ENCODE measurements at places on chromosomes 16 and 17.

DNA sequence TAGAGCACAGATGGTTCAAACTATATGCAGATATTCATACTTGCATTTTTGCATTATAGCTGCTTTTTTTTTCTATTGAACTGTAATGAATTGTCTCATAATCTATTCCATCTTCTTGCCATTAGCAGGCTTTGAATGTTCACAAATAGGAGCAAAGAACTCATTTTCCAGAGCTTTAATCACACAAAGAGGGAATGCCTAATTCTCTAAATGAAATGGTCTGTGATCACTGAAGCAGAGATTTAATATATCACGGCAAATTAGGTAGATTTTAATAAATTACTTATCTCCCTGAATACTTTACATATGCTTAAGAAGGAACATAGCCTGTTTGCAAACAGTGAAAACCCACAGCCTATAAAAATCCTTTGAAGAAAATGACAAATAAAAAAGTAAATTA is 97.6 kb upstream of the AKTIP start:
- no peak for DNase-seq

GRCh38 chr17:67151717-67152116 is 93.3 kb downstream of the HELZ start:
- no peak for DNase-seq

GRCh38 chr16:50390371-50390771 is 21.6 kb upstream of the BRD7 start:
- no peak for DNase-seq

DNA sequence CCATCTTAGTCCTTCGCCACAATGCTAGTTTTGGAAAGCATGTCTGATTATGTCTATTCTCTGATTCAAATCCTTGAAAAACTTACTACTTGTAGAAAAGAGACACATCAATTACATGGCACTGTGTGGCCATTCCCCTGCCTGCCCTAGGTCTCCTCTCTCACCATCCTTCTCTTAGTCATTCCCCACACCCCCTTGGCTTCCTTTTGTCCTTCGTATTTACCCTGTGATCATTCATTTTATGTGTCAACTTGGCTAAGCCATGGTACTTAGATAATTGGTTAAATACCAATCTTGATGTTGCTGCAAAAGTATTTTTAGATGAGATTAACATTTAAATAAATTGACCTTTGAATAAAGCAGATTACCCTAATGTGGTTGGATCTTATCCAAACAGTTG is 122.9 kb upstream of the CDH11 start:
- DNase-seq, result no peak

GRCh38 chr17:55617441-55617840 is 105.2 kb downstream of the TMEM100 start:
- no peak for DNase-seq

GRCh38 chr17:78739331-78739931 is 42.6 kb downstream of the CYTH1 start:
- no peak for DNase-seq

GRCh38 chr16:81565321-81566028 is 120.9 kb downstream of the CMIP start:
- DNase-seq, result no peak

- no peak for DNase-seq
Measured at GRCh38 chr17:40329839-40330794, 21.1 kb downstream of the RARA start.

- DNase-seq, result no peak
Measured at GRCh38 chr16:53433930-53434376, 318 bp upstream of the RBL2 start.

DNA sequence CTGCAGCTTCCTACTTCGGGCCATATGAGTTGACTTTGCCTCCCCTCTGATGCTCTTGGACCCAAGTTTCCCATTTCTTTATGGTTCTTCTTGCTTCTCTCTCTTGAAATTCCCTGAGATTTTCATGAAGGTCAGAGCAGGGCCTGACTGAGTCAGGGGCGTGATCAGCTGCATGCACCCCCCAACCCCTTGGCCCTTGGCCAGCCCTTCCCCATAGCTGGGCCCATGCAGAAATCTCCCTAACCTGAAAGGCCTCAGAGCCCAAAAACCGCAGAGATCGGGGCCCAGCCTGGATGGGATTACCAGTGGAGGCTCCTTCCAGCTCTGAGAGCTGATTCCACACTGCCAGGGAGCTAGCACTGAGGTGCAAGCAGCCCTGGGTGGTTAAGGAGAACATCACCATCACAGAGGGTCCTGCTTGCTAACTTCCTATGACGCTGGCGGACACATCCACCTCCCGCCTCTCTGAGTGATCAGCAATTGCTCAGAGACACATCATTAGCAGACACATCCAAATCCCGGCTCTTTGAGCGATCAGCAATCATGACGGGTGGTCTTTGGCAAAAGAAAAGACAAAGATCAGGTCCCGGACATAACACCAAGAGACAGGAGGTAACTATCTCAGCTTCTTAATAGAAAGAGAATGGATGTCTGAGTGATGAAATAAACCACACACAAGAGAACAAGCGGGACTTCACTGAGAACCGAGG is 161.5 kb downstream of the C16orf78 start:
- no peak for DNase-seq

GRCh38 chr16:81216706-81217105 is 21.8 kb upstream of the BCO1 start:
- no peak for DNase-seq

DNA sequence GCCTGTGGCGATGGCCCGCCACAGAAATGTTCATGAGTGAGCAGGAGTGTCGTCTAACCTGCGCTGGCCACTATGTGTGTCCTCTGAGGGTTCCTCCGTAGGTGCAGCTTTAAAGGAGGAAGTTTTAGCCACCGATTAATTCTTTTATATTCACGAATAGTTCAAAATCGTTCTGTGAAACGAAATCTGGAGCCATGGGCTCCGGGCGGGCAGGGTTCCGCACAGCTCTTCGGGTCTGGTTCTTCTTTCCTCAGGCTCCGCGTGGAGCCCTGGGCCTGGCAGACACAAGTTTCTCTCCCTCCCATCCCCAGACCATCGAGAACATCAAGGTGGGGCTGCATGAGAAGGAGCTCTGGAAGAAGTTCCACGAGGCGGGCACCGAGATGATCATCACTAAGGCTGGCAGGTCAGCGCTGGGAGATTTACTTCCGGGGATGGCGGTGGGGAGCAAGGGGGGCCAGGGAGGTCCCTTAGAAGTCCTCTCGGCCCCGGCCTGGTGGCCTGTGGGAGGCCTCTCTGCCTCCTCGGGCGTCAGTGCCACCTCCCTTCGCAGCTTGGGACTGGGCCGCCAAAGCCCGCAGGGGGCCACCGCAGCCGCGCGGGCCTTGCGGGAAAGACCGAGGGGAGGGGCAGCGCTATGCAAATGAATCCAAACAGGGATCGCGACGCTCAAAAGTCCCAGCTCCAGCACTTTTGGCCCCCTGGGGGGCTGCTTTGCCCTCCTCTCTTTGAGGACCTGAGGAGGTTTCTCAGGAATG is 5.2 kb downstream of the TBX4 start:
- no peak for DNase-seq
